B cell (primary cell): ENCODE measurements at places on chromosomes 6 and 20. TPM values are rescaled to one million over a fixed set of nuclear protein-coding genes. Genes with fewer than 3 reads are reported as not detected.

Gene ZNF512B
- polyA plus RNA-seq, result 5.5 and 8.8 TPM in 2 replicates

- H3K27me3 ChIP-seq, result no peaks in the 10 kb centered on the region
- no peak overlapping the region for H3K27ac ChIP-seq
- H3K4me3 ChIP-seq, result no peak overlapping the region
- H3K4me1 ChIP-seq, result no peaks in the 10 kb centered on the region
- H3K36me3 ChIP-seq, result no peaks in the 10 kb centered on the region
Measured at GRCh38 chr6:9647071-9647445, 767.8 kb downstream of the TFAP2A start.

DNA sequence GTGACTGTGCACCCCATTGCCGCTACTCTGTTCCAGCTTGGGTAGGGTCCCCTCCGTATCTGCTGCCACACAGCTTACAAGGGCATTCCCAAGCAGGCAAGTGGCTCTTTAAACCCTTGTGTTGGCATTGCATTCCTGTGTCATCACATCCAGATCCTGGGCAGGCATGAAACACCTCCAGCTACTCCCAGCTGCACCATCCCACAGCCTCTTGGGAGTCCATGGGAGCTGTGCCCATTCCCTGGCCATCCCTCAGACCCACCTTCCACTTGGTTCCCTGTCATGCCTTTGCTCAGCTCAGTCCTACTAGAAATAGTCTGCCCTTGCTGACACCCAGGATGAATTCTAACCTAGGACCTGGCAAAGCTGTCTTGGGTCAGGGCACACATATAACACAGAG lies 87.7 kb downstream of the PSMG4 start:
- H3K27me3 ChIP-seq, result no peaks in the 10 kb centered on the region
- H3K4me1 ChIP-seq, result peaks cover 5% of the 10 kb centered on the region
- no peaks in the 10 kb centered on the region for H3K36me3 ChIP-seq
- DNase-seq, result no peak
- H3K4me3 ChIP-seq, result no peak overlapping the region
- H3K27ac ChIP-seq, result no peak overlapping the region

GRCh38 chr6:144123836-144124235 lies 26.5 kb upstream of the STX11 start:
- no peak for DNase-seq
- H3K4me1 ChIP-seq, result no peaks in the 10 kb centered on the region
- no peak overlapping the region for H3K4me3 ChIP-seq
- no peaks in the 10 kb centered on the region for H3K27me3 ChIP-seq
- no peaks in the 10 kb centered on the region for H3K36me3 ChIP-seq

DNA sequence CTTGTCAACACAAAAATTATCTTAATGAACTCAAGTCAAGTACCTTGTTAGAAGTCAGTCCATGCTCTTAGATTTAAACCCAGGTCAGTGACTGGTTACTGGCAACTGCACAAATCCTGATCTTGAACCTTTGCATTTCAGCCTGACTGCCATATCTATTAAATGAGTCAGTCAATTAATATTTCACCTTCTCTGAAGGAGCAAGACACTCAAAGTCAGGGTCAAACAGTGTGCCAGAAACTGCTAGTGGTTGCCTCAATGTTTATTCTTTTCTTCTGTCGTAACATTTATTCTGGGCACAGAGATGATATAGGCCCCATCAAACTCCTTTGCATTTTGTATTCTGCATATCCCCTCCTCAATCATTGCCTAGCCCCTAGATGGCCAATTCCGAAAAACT lies 193.9 kb upstream of the MOCS1 start:
- no peak for DNase-seq
- no peak overlapping the region for H3K4me3 ChIP-seq
- no peaks in the 10 kb centered on the region for H3K4me1 ChIP-seq
- H3K27ac ChIP-seq, result no peak overlapping the region

- peaks cover 4% of the 10 kb centered on the region for H3K4me1 ChIP-seq
- no peak for DNase-seq
- no peaks in the 10 kb centered on the region for H3K36me3 ChIP-seq
- no peaks in the 10 kb centered on the region for H3K27me3 ChIP-seq
Measured at GRCh38 chr6:52546192-52546591, 30.7 kb downstream of the TRAM2 start.
